ENCODE measurements at places on chromosomes 3 and 15.

GRCh38 chr3:61448378-61448777 is 113.0 kb upstream of the PTPRG start:
- DNase-seq = no peak

- DNase-seq = no peak
Observed at GRCh38 chr3:29285471-29286071, 4.7 kb downstream of the RBMS3 start.

- DNase-seq = no peak
Observed at GRCh38 chr15:75182187-75183131, 19.2 kb upstream of the C15orf39 start.

DNA sequence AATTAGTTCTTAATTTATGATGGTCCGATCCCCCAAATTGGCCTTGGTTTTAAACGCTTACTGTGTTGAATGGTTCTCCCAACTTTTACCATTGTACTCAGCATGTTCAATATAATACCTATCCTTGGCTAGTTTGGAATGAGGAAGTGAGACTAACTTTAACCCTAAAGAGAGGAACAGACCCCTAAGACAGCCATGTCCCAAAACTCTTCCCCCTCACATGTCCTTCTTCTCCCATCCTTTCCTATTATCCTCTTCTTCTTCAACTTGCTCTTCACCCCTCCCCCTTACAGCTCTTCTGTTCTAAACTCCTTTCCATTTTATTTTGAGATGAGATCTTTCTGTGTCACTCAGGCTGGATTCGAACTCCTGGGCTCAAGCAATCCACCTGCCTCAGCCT is 116.5 kb downstream of the RBMS3 start:
- no peak for DNase-seq

GRCh38 chr3:124264346-124264745 is 272.4 kb upstream of the ROPN1 start:
- no peak for DNase-seq

GRCh38 chr15:78396976-78397375 is 41.0 kb upstream of the IREB2 start:
- no peak for DNase-seq

DNA sequence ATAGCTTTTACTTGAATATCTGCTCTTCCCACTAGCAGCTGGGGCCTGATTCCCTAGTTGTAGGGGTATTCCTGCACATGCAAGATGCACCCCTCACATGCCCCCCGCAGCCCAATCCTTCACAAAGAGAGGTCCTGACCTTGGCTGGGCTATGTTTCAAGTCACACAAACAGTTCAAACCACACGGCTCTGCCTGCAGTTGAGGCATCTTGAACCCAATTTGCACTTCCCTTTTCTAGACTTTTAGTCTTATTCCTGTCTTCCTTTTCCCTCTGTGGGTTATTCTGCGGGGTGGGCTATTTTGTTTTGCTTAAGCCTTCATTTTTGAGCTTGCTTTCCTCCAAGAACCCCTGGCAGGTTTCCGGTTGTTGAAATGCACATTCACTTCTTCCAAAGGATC is 13.3 kb upstream of the CCR1 start:
- DNase-seq = no peak

DNA sequence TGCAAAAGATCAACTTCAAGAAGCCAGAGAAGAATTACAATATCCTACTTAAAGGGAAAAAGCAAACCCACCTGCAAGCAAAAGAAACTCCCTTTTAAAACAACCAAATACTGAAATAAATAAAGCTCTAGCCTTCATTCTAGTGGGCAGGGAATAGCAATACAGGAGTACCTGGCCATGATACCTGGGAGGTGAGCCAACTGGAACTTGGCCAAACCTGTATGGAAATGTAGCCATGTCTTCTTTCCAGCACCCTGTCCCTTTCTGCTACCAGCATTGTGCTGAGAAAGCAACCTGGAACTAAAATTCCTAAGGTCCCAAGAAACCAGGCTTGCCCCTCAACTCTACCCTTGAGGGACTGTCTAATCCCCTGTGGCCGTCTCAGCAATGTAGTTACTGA is 530.0 kb downstream of the EPHB1 start:
- no peak for DNase-seq

GRCh38 chr15:88621789-88622604 is 857 bp downstream of the AEN start:
- peak; percentile 75 for DNase-seq

- no peak for DNase-seq
Observed at GRCh38 chr15:38080651-38081275, 146.3 kb downstream of the TMCO5A start.

Measured in stimulated activated effector memory CD8-positive, alpha-beta T cell treated with anti-CD3 and anti-CD28 coated beads, Interleukin-12 subunit alpha, Interleukin-12 subunit beta, amount 100 ng/mL, for 72 hours (primary cell).